RCC 7860 (cell line): ENCODE measurements at places on chromosomes 5 and 9.

DNA sequence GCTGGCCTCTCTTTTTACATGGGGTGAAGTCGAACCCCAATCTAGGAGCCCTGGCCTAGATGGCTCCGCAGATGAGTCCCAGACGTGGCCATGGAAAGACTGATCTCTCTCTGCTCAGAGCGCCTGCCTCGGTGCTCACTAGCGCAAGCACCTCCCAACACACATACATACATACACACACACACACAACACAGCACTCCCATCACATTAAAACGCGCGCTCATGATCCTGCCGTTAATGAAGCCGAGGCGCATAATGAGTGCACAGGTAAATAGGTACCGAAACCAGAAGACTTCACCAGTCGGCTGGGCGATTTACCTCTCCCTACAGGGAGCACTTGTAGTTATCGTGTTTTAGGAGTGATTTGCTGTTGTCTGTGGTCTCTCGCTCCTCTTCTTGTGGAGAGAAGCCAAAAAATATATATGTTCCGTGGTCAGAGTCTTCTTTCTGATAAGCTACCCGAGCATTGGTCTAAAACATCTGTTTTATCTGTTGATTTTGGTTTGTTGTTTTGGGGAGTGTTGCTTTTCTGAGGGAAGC is 207.7 kb downstream of the MEF2C start:
- no peak for DNase-seq

DNA sequence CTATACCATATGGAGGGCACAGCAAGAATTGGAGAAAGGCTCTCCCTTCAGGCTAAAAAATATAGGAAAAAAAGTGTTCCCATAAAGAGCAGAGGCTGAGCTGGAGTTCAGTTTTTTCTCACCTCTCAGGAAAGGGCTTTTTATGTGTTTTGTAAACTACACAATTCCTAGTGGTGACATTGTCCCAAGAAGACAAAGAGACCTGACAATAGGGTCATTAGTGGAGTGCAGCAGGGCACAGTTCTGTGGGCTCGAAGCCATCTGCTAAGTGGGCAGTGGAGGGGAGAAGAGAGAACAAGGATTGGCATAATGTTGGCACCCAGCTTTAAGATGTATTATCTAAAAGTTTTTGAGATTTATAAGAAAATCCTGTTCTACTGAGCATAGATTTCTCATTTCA is 162.5 kb downstream of the HCN1 start:
- no peak for DNase-seq

GRCh38 chr9:124741662-124742061 is 29.4 kb downstream of the NR6A1 start:
- DNase-seq = no peak

GRCh38 chr5:20469792-20470191 is 481.8 kb upstream of the CDH18 start:
- DNase-seq = no peak

DNA sequence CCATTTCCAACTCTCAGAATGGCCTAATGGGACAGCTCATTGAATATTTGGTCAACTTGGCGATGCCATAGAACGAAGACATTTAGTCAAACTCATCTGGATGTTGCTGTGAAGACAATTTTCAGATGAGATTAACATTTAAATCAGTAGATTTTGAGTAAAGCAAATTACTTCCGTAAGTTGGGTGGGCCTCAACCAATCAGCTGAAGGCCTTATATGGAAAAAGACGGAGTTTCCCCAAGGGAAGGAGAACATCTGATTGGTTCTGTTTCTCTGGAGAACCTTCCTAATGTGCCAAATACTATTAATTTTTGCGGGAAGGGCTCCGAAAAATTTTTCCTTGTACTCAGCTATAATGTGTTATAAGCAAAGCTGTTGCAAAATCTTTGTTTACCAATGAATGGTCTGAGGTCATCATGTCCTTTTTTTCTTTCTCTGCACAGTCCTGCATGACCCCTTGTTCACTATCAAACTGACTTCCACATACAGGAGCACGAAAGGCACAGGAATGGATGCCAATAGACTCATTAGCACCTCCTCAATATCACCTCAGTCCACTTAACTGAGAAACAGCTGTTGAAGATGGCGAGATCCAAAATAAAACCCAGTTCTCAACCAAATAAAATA is 27.8 kb downstream of the CRHBP start:
- DNase-seq = no peak

DNA sequence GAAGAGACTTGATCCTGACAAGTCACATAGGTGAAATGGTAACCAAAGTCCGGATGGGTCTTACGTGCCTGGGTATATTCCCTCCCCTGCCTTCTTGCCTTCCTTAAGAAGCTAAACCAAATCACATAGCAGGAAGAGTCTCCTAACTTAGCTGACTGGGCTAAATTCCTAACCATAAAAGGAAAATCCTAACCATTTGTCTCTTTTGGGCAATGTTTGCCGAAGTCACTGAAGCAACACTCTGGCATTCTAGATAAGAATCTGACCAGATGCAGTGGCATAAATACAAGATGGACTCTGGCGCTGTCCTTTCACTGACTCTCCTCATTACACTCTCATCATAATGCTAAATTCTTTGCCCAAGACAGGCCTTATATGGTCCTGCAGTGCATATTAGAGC is 625.5 kb upstream of the RORB start:
- DNase-seq = peak; percentile 92

GRCh38 chr9:112063151-112063550 is 111.9 kb downstream of the SUSD1 start:
- DNase-seq = no peak

DNA sequence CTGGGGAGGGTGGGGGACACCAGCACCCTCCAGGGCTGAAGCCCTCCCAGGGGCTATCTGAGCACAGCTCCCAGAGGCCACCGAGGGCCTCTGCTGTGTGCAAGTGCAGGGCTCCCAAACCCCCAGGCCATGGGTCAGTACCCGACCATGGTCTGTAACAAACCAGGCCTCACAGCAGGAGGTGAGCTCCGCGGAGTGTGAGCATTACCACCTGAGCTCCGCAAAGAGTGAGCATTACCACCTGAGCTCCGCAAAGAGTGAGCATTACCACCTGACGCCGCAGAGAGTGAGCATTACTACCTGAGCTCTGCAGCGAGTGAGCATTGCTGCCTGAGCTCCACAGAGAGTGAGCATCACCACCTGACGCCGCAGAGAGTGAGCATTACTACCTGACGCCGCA is 152.9 kb upstream of the IRX2 start:
- no peak for DNase-seq

GRCh38 chr9:87665505-87665904 is 60.4 kb upstream of the CTSL start:
- no peak for DNase-seq

- no peak for DNase-seq
These were observed 880 bp upstream of the PTPDC1 start for GRCh38 chr9:94083384-94083783.

DNA sequence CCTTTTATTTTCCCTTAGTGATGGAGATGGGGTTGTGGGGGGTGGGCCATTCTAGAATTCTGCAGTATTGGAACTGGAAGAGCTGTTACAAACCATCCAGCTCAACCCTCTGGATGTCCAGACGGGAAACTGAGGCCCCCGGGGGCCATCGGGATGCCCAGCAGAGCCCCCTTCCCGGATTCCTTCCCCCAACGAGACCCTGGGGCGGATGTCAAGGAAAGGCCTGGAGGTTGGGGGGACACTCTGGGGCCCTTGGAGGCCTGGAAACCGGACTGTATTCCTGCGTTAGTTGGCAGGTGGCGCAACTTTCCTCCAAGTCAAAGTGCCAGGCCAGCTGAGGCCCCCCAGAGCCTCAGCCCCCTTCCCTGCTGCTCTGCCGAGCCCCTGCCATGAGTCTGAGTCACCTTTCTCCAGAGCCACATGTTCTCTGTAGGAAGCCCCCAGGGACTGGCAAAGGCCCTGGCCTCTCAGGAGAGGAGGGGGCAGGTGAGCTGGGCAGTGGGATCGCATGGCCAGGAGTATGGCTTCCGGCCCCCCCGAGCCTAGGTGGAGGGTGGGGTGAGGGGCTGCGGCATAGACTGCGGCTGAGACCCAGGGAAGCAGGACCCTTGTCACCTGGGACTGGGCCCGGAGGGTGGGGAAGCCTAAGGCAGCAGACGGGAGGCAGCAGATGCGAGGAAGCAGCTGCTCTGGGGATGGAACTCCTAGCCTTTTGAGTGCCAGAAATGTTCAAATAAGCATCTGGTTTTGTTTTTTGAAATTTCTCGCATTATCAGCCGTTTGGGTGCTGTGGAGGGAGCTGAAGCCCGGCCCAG is 17.8 kb upstream of the FIBCD1 start:
- DNase-seq = no peak

DNA sequence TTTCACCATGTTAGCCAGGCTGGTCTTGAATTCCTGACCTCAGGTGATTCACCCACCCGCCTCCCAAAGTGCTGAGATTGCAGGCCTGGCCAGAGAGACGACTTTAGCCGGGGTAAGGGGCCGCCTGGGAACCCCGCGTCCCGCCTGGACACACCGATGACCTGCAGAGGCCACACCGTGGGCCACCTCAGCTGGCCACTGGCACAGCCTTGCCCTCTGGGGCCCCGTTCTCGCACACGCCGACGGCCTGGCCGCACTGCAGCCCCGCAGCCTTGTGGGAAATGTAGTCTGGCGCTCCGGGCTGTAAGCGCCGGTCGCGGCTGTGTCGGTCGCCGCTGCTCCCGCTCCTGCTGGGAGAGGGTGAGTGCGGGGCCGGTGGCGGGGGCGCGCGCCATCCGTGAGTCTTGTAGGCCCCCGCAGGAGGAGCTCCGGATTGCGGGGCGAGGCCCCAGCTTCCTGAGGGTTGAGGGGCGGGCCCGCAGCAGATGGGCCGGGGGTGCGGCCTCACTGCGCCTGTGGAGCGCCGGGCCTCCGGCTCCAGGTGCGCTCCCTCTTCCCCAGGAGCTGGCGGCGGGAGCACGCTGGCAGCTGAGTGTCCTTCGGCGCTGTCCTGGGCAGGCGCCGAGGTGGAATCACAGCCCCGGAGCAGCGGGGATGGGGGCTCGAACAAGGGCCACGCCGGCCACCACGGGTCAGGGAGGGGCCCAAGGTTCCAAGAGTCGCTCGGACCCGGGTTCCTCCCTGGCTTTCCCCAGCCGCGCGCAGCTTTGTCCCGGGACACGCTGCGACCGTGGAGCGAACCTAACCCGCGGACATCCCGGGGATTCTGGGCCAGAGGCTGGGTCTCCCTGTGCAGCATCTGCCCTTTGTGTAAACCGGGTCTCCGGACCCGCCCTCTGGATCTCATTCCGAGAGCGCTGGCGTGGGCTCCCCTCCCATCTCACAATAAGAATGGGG is at the start of gene ZFP2:
TSS of gene ZFP2 (plus strand) at position 299 of the 957 bp plus-strand sequence. CDS start 35,401 bp downstream, outside the sequence.
- peak; percentile 25 for DNase-seq

DNA sequence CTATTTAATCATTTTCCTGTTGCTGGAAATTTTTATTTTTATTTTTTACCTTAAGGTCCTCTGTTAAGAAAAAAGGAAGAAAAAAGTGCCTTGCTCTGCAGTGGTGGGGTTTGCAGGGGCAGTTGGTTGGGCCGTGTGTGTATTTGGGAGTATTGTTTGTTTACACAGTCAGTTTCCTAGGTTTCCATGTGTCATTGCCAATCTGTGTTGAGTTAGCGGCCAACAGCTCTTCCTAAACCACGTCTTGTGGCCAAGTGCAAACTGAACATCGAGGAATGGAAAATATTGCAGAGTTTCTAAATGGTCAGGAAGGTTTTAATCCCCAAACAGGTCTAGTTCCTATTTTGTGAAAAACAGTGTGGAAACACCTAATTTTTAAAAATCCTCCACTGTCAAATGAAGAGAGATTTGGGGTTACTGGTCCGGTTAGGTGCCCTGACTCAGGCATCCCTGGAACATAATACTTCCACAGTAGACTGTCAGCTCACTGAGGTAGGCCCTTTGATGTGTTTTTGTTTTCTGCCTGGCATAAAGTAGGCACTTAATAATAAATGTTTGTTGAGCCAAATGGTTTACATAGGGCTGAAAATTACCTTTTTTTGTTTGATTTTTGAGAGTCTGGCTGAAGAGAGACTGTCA is 37.0 kb downstream of the MAMDC2 start:
- peak; percentile 81 for DNase-seq

- no peak for DNase-seq
These were observed 325.8 kb downstream of the PRR16 start for GRCh38 chr5:120789918-120790317.

DNA sequence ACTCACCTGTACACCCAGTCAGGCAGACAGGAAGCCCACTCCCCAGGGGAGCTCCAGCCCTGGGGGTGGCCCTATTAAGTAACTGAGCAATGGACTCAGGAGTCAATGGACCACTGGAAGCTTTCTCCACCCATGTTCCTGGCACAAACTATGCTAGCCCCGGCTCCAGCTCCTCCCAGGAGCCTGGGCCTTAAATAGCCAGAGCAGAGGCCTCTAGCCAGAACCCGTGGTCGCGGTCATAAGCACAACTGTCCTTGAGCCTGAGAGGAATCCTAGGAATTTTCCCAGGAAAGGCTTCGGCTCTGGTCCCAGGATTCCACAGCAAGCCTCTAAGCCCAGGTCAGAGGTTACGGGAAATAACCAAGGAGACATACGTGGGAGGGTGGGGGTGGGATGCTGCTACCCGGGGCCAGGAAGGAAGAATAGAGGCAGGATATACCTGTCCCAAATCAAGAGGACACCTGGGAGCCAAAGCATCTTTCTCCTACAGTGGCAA is 5.5 kb downstream of the SEPTIN8 start:
- DNase-seq = peak; percentile 63

GRCh38 chr9:75798505-75798904 is 92.0 kb upstream of the PCSK5 start:
- DNase-seq = no peak

DNA sequence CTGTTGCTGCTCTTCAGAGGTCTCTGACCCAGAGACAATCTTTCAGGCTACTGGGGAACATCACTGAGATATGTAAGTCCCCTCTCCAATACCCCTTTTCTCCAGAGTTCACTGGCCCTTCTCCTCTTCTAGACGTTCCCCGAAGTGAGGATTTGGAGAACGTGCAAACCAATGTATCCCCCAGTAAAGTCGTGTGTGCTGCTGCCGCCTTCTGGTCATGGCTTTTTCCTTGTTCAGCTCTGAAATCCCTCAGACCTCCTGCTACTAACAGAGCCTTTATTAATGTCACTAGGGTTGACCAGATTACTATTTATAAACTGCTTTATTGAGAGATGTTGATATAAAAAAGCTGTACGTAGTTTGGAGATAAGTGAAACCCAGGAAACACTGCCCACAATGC is 1028.6 kb downstream of the CDH9 start:
- no peak for DNase-seq
